Tracheal epithelial cell (primary cell): ENCODE measurements at places on chromosomes 2 and 18. TPM values are rescaled to one million over a fixed set of nuclear protein-coding genes. Genes with fewer than 3 reads are reported as not detected.

Gene SERPINB2
- 23.9 and 219 TPM in 2 replicates for total RNA-seq

Gene BCS1L
- 42.2 and 45.5 TPM in 2 replicates for total RNA-seq

Gene CHN1
- total RNA-seq = 0.21 and 0.72 TPM in 2 replicates

Gene IL1F10
- not detected in 2 replicates for total RNA-seq

Gene THSD7B
- under 0.01 TPM in 1 of 2 replicates, not detected in the other for total RNA-seq

Gene SYT4
- total RNA-seq = not detected in 2 replicates

Gene ALK
- total RNA-seq = not detected in 2 replicates

Gene QPCT
- total RNA-seq = 6.4 and 21.2 TPM in 2 replicates

Gene COL5A2
- 1.9 and 36.9 TPM in 2 replicates for total RNA-seq

Gene MARCHF7
- total RNA-seq = 103 and 119 TPM in 2 replicates

Gene RAB17
- total RNA-seq = 2.1 and 3.1 TPM in 2 replicates

Gene CACNB4
- under 0.01 and 0.21 TPM in 2 replicates for total RNA-seq

Gene LYG2
- not detected in 2 replicates for total RNA-seq

Gene PLGLB1
- total RNA-seq = 0.24 and 2.3 TPM in 2 replicates
